Endothelial cell of umbilical vein (primary cell): ENCODE measurements at places on chromosomes 12 and 14. TPM values are rescaled to one million over a fixed set of nuclear protein-coding genes. Genes with fewer than 3 reads are reported as not detected.

The SLC25A21 gene
- 0.92 and 1.4 TPM in 2 replicates for total RNA-seq

GRCh38 chr14:103247169-103247606 lies 86.8 kb upstream of the EIF5 start:
- no peak overlapping the region for H3K4me3 ChIP-seq
- H3K27me3 ChIP-seq, result peaks cover 7% of the 10 kb centered on the region
- H3K36me3 ChIP-seq, result no peaks in the 10 kb centered on the region
- peaks cover 8% of the 10 kb centered on the region for H3K4me1 ChIP-seq

GRCh38 chr14:80055667-80056496 lies 155.4 kb downstream of the DIO2 start:
- H3K27ac ChIP-seq, result no peak overlapping the region
- no peak overlapping the region for H3K4me3 ChIP-seq
- DNase-seq, result peak; percentile 47
- H3K36me3 ChIP-seq, result no peaks in the 10 kb centered on the region
- no peaks in the 10 kb centered on the region for H3K4me1 ChIP-seq

- peak overlapping the region; percentile 78 for H3K27ac ChIP-seq
- no peaks in the 10 kb centered on the region for H3K36me3 ChIP-seq
- H3K27me3 ChIP-seq, result no peaks in the 10 kb centered on the region
- peaks cover 19% of the 10 kb centered on the region for H3K4me1 ChIP-seq
Observed at GRCh38 chr14:25953532-25954139, 644.2 kb downstream of the NOVA1 start.

The AQP6 gene
- not detected in 2 replicates for total RNA-seq

DNA sequence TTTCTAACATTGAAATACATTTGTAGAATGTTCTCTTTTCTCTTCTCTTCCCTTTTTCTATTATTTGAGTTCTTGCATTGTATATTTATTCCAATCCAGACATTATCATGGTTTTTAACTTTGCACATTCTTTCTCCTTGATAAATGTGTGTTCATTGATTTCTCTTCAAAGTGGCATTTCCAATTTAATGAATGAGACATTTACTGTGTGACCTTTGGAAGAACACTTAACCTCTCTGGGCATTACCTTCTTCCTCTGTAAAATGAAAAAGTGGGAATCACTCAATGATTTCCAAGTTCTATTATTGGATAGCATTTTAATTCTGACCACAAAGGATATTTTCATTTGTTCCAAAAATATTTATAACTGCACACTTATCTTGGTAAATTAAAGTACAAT lies 1095.8 kb downstream of the GALC start:
- no peaks in the 10 kb centered on the region for H3K27me3 ChIP-seq
- no peaks in the 10 kb centered on the region for H3K4me1 ChIP-seq
- H3K36me3 ChIP-seq, result no peaks in the 10 kb centered on the region
- H3K27ac ChIP-seq, result no peak overlapping the region

DNA sequence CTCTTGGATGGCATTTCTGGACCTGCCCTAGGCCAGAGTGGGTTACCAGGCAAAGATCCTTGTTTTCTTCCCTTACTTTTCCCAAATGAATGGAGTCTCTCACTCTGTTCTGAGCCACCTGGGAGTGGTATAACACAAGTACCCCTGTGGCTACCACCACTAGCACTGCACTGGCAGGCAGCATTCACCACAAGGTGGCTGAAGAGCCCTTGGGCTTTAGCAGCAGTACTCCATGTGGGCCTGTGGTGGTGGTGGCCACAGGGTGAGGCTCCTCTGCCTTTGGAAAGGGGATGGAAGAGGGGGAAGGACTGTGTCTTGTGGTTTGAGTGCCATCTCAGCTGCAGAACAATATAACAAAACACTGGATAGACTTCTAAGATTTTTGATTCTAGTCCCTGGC lies 38.1 kb upstream of the LMNTD1 start:
- DNase-seq, result no peak
- H3K36me3 ChIP-seq, result no peaks in the 10 kb centered on the region
- H3K4me1 ChIP-seq, result no peaks in the 10 kb centered on the region
